DND-41 (cell line): ENCODE measurements at places on chromosomes 6 and 20.

- DNase-seq: no peak
These were observed 221.6 kb downstream of the OGFRL1 start for GRCh38 chr6:71510057-71510713.

DNA sequence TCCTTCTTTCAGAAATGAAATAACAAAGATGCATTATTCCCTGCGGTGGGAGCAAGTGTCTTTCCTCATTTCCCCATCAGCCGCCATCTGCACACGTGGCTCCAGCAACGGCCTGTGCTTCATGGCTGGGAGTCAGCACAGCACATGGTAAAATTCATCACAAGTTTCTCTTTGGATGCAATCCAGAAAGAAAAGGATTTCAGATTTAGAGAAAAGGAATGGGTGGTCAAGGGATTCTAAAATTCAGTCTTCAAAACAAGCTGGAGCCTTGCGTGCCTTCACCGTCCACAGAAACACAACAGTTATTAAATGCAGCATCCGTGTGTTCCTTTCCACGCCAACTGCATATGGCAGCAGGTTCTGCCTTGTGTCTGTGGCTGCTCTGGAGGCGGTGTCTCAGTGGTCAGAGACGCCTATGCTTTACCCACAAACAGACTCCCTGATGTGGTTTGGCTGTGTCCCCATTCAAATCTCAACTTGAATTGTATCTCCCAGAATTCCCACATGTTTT is 107.6 kb downstream of the THBS2 start:
- no peak for DNase-seq

DNA sequence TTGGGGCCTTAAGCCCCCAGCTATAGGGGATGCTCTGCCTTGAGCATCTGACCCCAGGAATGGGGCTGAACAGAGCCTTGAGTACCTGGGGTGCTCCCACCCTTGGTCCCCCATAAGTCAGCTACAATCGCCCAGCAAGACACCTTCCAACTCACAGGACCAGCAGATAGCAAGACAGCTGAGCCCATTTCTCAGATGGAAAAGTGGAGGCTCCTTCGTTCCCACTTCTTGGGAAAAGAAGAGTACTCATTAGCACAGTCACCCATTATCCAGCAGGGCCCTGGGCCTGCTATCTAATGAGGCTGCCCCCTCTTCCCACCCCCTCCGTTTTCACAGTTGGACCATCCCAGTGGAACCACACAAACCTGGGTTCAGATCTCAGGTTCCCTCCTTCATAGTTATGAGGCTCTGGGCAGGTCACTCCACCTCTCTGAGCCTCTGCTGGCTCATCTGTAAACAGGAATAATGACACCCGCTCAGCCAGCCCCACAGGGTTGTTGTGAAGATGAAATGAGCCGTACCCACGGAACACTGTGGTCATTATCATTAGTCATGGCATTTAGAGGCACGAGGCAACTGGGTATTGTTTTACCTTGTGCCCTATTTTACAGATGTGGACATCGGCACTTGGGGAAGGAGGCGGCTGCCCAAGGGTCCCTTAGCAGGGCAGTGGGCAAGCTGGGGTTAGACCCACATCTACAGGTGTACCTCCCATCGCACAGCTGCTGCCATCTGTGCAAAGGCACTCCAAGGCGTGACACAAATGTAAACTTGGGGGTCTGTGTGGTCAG is 4.5 kb downstream of the LPIN3 start:
- no peak for DNase-seq

DNA sequence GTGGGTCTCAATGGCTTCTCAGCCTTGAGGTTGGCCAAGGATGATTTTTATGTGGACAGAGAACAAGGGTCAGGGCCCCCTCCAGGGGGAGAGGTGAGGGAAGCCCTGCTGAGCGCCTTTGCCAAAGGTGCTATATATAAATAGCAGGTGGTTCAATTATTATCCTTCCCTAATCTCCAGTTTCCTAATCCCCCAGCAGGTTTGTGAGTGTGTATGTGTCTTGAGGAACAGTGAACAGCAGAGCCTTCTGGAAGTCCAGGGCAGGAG is 3.2 kb upstream of the SIRPA start:
- DNase-seq: no peak

DNA sequence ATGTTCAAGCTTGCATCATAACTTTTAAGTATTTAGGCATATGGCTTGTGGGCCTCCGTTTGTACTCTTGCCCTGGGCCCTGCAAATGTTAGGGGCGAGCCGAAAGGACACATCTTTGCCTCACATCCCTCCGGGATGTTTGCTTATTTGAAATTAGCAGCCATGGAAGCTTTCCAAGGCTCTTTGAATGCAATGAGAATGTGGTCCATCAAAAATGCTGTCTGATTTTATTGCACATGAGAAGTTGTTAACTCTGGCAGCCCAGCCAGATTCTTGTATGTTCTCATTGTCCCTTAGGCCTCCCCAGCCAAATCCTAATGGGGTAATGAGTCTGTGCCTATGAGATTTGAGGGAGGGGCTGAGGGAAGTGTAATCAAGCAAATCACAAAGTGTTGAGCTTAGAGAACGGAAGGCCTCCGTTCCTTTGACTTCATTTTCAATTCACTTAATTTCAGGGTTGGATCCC is 261.2 kb upstream of the MARCKS start:
- no peak for DNase-seq

DNA sequence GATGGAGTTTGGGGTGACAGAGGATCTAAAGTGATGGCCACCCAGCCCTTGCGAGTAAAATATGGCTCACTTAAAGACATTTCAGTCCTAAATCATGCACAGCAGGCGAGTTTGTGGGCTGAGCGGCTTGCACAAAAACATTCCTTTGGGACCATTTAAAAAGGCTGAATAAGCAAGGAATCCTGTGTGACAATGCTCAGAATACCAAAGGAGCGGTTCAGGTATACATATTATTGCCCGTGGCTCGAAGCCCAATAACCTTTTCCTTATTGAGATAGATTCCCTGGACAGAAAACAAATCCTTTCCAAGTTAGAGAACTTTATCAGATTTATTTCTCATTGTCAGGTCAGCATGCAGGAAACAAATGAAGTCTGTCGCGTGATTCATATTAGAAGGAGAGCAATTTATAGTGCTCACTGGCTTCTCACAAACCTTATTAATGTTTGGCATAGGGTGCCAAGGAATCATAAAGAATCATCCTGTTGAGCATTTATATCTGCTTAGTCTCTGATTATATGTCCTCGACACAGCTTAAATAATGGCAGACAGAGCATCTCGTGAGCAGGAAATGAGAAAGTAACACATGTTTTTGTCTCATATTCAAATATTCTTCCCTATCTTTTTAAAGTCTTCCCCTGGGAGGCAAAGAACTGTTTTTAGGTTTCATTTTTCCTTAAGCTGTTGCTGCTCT is 121.3 kb downstream of the TRMT11 start:
- DNase-seq: no peak
